ENCODE measurements at places on chromosomes 12 and 14. TPM values are rescaled to one million over a fixed set of nuclear protein-coding genes. Genes with fewer than 3 reads are reported as not detected.

Gene NKX2-1
- not detected for total RNA-seq

Gene TTC5
- 23.9 TPM for total RNA-seq

Gene GPD1
- total RNA-seq: 0.27 TPM

Gene GALNT8
- total RNA-seq: not detected

Gene FAM222A
- 8.5 TPM for total RNA-seq

Gene TAS2R7
- not detected for total RNA-seq

Gene RAD51AP1
- 17.8 TPM for total RNA-seq

Gene DPY19L2
- total RNA-seq: 4.1 TPM

Gene EEF1AKMT3
- total RNA-seq: 4.0 TPM

Gene FOXG1
- total RNA-seq: not detected

Gene NID2
- total RNA-seq: not detected

Gene OR2AP1
- not detected for total RNA-seq

Gene EPS8
- 193 TPM for total RNA-seq

Gene PACS2
- 26.0 TPM for total RNA-seq

Gene RPS6KA5
- total RNA-seq: 3.7 TPM

Gene SALL2
- 0.85 TPM for total RNA-seq

Gene GUCY2C
- total RNA-seq: 0.11 TPM

Gene NCAPD2
- total RNA-seq: 56.4 TPM

Gene GLIPR1L2
- not detected for total RNA-seq

Gene TMEM117
- total RNA-seq: 55.8 TPM

Gene JPH4
- total RNA-seq: not detected

Gene PLEKHH1
- 156 TPM for total RNA-seq

Gene TSHR
- not detected for total RNA-seq

Gene POLE2
- 16.3 TPM for total RNA-seq

Gene BICDL1
- 7.7 TPM for total RNA-seq

Gene SERPINA12
- total RNA-seq: not detected

Gene P2RX2
- not detected for total RNA-seq

Gene SCNN1A
- not detected for total RNA-seq

Gene EMC9
- total RNA-seq: 12.3 TPM

Gene RSRC2
- 43.5 TPM for total RNA-seq

Gene BCDIN3D
- total RNA-seq: 7.2 TPM

Gene PIWIL1
- total RNA-seq: not detected

Gene SELPLG
- 0.80 TPM for total RNA-seq
